ENCODE measurements at places on chromosomes 16 and 17. TPM values are rescaled to one million over a fixed set of nuclear protein-coding genes. Genes with fewer than 3 reads are reported as not detected.
A peak's percentile ranks its signal among the peaks of the same experiment; 100 is the strongest.

DNA sequence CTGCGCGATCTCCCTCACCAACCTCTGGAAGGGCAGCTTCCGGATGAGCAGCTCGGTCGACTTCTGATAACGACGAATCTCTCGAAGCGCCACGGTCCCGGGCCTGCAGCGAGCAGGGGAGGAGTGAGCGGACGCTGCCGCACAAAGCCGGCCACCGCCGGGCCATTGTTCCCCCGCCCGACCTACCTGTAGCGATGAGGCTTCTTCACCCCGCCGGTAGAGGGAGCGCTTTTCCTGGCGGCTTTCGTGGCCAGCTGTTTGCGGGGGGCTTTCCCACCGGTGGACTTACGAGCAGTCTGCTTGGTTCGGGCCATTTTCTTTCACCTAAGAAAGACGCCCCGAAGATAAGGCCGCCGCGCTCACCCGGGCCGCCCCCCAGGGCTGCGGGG lies 5.8 kb upstream of the UNK start:
- H3K4me1 ChIP-seq, result peaks cover 61% of the 10 kb centered on the region
- peak overlapping the region; percentile 98 for H3K4me3 ChIP-seq
- peaks cover 32% of the 10 kb centered on the region for H3K36me3 ChIP-seq
- peak; percentile 78 for DNase-seq

- H3K4me1 ChIP-seq, result no peaks in the 10 kb centered on the region
- no peak overlapping the region for H3K27ac ChIP-seq
- no peak overlapping the region for H3K4me3 ChIP-seq
- no peak for DNase-seq
- H3K36me3 ChIP-seq, result no peaks in the 10 kb centered on the region
Measured at GRCh38 chr16:77679391-77679790, 42.9 kb upstream of the NUDT7 start.

DNA sequence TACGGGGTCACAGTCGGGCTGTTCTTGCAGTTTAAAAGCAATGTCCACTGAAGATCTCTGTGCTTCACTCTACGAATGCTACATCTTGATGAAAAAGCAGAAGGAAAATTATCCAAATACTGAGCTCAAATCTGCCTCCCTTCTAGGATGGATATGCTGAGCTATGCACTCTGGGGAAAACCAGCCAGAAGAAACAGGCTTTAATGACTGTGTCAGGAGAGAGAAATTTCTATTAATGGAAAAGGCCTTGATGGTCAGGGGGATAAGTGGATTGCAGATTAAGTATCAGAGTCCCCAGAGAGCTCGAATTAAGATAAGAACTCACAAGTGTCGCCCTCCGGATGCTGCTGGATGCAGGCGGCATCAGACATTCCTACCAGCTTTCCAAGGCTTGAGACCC lies 39.6 kb upstream of the RCVRN start:
- H3K36me3 ChIP-seq, result peaks cover 30% of the 10 kb centered on the region
- H3K4me1 ChIP-seq, result no peaks in the 10 kb centered on the region
- no peaks in the 10 kb centered on the region for H3K27me3 ChIP-seq
- no peak overlapping the region for H3K4me3 ChIP-seq
- H3K27ac ChIP-seq, result no peak overlapping the region

DNA sequence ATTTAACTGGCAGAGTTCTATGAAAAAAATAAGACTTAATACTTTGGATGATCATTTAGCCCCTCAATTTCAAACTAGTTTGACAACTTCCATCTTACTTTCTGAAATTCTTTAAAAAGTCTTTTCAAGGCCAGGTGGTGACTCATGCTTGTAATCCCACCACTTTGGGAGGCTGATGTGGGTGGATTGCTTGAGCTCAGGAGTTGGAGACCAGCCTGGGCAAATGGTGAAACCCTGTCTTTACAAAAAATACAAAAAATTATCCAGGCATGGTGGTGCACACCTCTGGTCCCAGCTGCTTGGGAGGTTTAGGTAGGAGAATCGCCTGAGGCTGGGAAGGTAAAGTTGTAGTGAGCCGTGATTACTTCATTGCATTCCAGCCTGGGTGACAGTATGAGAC lies 154.4 kb downstream of the TANC2 start:
- H3K27me3 ChIP-seq, result no peaks in the 10 kb centered on the region
- H3K4me1 ChIP-seq, result no peaks in the 10 kb centered on the region
- no peak overlapping the region for H3K27ac ChIP-seq
- no peaks in the 10 kb centered on the region for H3K36me3 ChIP-seq
- no peak overlapping the region for H3K4me3 ChIP-seq

- no peak overlapping the region for H3K27ac ChIP-seq
- no peaks in the 10 kb centered on the region for H3K36me3 ChIP-seq
- peaks cover 7% of the 10 kb centered on the region for H3K4me1 ChIP-seq
- H3K4me3 ChIP-seq, result no peak overlapping the region
Measured at GRCh38 chr17:59440757-59441463, 109.5 kb downstream of the YPEL2 start.

GRCh38 chr16:56401482-56401881 lies 23.9 kb downstream of the AMFR start:
- no peak overlapping the region for H3K27ac ChIP-seq
- DNase-seq, result no peak
- no peak overlapping the region for H3K4me3 ChIP-seq
- peaks cover 42% of the 10 kb centered on the region for H3K36me3 ChIP-seq
- no peaks in the 10 kb centered on the region for H3K4me1 ChIP-seq
- H3K27me3 ChIP-seq, result no peaks in the 10 kb centered on the region

DNA sequence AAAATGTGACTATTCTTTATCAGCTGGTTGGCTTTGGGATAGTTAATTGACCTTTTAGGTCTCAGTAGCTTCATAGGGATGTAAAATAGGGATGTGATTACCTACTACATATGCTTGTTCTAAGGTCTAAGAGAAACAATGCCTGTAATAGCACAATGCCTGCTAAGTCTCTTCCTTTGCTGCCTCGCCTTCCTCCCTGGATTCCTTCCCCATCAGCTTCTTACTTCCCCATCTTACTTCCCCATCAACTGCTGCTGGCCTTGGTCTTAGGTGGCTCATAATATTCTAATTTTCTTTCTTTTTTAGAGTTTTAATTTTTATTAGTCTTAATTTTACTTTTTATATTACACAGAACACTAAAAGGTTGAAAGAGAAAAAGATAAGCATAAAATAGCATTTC lies 59.2 kb upstream of the GOT2 start:
- no peaks in the 10 kb centered on the region for H3K27me3 ChIP-seq
- H3K36me3 ChIP-seq, result no peaks in the 10 kb centered on the region
- H3K27ac ChIP-seq, result no peak overlapping the region
- no peak overlapping the region for H3K4me3 ChIP-seq
- no peak for DNase-seq
- H3K4me1 ChIP-seq, result no peaks in the 10 kb centered on the region

GRCh38 chr17:61395983-61396585 lies 3.6 kb upstream of the TBX2 start:
- H3K36me3 ChIP-seq, result peaks cover 12% of the 10 kb centered on the region
- H3K4me3 ChIP-seq, result no peak overlapping the region
- no peak for DNase-seq
- H3K27ac ChIP-seq, result no peak overlapping the region
- H3K27me3 ChIP-seq, result peaks cover 29% of the 10 kb centered on the region
- H3K4me1 ChIP-seq, result peaks cover 12% of the 10 kb centered on the region

DNA sequence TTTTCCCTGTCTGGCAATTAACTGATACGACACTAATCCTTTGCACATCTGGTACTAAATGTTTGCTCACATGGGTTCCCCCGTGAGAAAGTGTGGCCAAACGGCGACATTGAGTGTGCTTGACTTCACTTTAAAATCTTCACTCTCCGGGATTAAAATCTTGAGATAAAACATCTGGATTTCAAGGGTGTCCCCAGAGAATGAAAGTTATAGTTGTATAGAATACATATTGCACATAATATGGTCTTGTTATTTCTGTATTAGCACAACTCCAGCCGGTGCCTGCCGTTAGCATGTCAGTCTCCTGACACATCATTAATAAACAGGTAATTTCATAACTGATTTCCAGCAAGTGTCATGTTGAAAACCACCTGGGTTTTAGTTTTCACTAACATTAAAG lies 749.0 kb upstream of the SOX9 start:
- H3K4me1 ChIP-seq, result no peaks in the 10 kb centered on the region
- no peak overlapping the region for H3K27ac ChIP-seq
- H3K27me3 ChIP-seq, result no peaks in the 10 kb centered on the region
- no peak for DNase-seq

DNA sequence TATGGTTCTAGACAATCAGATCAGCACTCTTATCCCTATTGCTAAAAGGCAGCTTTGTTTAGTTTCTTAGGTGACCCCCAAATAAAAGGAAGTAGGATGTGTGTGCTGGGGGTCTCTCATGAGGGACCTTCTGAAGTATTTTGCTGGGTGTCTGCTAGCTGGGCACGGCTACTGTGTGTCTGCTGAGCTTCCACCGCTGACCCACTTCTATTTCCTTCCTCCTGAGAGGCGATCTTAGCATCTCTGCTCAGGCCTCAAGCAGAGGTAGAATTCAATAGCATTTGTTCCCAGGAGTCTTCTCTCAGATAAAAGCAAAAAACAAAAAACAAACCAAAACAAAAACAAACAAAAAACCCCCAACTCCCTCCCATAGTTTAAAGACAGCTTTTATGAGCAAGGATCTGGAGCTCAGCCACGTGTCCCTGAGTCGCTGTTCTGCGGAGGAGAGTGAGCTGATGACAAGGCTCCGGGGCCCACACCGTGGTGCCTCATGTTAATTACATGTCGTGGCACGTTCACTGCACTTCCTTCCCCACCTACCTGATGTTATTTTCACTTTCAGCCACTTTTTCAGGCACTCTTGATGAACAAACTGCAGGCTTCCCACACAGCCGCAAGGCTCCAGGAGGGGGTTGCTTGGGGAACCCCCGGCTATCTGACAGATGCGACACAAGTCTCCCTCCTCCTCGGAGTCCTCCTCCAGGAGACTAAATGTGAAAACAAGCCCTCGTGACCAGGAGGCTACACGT lies 83.5 kb downstream of the MARCHF10 start:
- peak overlapping the region; percentile 98 for H3K27ac ChIP-seq
- peaks cover 5% of the 10 kb centered on the region for H3K27me3 ChIP-seq
- no peaks in the 10 kb centered on the region for H3K36me3 ChIP-seq
- peak overlapping the region; percentile 84 for H3K4me3 ChIP-seq
- DNase-seq, result peak; percentile 79

- no peaks in the 10 kb centered on the region for H3K36me3 ChIP-seq
- H3K4me1 ChIP-seq, result peaks cover 58% of the 10 kb centered on the region
- peaks cover 2% of the 10 kb centered on the region for H3K27me3 ChIP-seq
Measured at GRCh38 chr17:17043461-17044271, 1.4 kb downstream of the MPRIP start.

DNA sequence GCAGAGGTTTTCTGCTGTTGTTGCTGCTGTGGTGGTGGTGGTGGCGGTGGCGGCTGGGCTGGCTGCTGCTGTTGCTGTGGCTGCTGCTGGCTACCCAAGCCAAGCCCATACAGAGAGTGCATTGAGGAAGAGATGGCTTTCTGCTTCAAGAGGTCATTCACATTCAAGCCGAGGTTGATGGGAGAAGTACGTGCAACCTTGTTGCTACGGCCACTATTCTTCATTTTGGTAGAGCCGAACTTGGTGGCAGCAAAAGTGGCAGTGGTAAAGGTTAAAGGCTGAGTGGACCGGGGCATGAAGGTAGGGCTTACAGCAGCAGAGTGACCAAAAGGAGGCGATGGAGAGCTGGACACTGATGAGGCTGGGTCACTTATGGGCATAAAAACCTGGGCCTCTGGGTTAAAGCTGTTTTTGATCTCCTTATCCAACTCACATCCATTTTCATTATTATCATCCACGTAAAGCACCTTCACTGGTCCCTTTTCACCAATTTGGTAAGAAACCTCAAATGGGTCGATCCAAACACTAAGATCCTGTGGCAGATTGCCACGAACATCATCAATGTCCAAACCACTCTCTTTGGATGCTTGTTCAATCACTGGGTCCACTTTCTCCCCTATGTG lies 2.8 kb downstream of the TOB1 start:
- H3K36me3 ChIP-seq, result peaks cover 18% of the 10 kb centered on the region
- peak; percentile 32 for DNase-seq
- peaks cover 19% of the 10 kb centered on the region for H3K27me3 ChIP-seq
- peak overlapping the region; percentile 100 for H3K4me3 ChIP-seq
- H3K27ac ChIP-seq, result peak overlapping the region; percentile 98
- H3K4me1 ChIP-seq, result peaks cover 33% of the 10 kb centered on the region

DNA sequence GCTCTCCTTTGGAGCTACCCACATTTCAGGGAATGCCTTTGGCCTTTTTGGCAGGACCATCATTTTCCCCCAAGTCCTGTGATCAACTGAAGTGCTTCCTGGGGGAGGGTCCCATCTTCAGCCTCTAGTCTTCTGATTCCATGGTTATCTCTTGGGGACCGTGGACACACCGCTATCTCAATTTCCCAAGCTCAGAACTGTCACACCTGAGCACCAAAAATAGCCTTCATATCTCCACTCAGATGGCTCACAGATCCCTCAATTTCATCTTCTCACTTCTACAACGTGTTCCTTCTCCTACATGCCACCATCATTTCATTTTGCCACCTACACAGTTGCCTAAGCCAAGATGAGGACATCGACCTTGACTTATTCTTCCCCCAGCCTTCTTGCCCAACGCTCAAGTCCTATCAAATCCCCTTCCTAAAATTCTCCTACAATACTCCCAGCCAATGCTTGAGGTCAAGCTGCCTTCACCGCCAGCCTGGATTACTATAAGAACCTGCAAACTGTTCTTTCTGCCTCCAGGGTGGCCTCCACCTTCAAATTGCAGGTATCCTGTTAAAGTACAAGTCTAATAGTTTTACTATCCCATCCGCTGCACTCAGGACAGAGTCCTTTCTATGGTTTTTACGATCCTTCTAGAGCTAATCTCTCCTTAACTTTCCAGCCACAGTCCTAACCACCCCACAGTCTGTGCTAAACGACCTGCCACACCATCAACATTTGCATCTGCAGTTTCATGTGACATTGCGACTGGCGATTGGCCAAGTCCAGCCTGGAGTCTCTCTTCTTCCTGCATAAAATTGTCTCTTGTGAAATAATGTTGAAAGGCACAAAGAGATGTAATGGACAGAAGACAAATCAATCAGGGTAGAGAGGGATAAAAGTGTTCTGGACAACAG lies 6.2 kb downstream of the ATP6V0D1 start:
- peaks cover 93% of the 10 kb centered on the region for H3K4me1 ChIP-seq
- H3K27me3 ChIP-seq, result peaks cover 3% of the 10 kb centered on the region
- H3K36me3 ChIP-seq, result no peaks in the 10 kb centered on the region
- DNase-seq, result no peak
- peak overlapping the region; percentile 42 for H3K27ac ChIP-seq

DNA sequence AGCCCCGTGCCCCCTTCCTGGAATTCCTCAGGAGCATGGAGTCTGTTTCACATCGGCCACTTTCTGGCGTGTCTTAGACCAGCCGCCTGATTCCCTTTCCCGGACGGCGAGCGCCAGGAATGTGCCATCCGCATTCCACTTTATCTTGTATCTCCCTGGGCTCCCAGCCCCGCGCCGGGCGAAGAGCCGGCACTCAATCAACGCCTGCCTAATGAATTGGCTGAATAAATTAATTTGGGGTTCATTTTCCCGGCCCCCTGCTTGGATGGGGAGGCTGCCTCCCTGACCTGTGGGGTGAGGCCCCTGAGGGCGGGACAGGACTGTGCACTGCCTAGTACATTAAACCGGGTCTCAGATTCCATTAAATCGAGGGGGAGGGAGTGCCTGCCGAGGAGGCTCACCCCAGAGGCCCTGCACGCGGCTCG lies 282.3 kb upstream of the TNRC6C start:
- H3K27ac ChIP-seq, result peak overlapping the region; percentile 13
- H3K4me1 ChIP-seq, result peaks cover 10% of the 10 kb centered on the region
- H3K36me3 ChIP-seq, result peaks cover 34% of the 10 kb centered on the region
- no peak for DNase-seq
- no peaks in the 10 kb centered on the region for H3K27me3 ChIP-seq

NPIPA2 gene
- polyA plus RNA-seq, result not detected

CA10 gene
- polyA plus RNA-seq, result not detected

TMEM92 gene
- not detected for polyA plus RNA-seq

POLDIP2 gene
- 134 TPM for polyA plus RNA-seq

ASPHD1 gene
- not detected for polyA plus RNA-seq

MYCBPAP gene
- polyA plus RNA-seq, result not detected

PERCC1 gene
- polyA plus RNA-seq, result not detected

Data from immature natural killer cell (primary cell).